T-helper 2 cell treated with Interferon-gamma antibody and Interleukin-4, amounts not matched to agents 5 μg/mL and 100 μg/mL, for 36 hours (primary cell): ENCODE measurements at places on chromosomes 7 and 10.

GRCh38 chr7:24346129-24346528 lies 62.1 kb downstream of the NPY start:
- no peak for DNase-seq

GRCh38 chr10:85557077-85557476 lies 809.5 kb downstream of the GRID1 start:
- no peak for DNase-seq

DNA sequence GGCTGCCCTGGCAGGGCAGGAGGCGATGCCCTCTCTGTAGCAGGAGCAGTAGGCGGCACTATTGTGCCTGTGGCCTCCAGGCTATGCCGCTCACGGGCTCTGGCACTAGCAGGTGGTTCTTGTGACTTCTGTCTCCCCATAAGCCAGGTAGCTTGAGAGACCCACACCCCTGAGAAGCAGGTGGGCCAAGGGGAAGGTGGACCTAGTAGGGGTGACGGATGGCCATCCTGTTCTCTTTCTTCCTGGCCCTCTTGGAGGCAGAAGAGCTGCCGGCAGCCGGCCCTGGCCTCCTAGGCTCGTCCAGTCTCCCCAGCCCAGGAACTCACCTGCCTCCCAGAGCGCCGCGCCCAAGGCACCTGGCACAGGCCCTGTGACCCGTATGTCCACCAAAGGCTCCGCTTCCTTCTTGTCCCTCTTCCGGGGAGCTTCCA lies 15.4 kb downstream of the MMRN2 start:
- no peak for DNase-seq

DNA sequence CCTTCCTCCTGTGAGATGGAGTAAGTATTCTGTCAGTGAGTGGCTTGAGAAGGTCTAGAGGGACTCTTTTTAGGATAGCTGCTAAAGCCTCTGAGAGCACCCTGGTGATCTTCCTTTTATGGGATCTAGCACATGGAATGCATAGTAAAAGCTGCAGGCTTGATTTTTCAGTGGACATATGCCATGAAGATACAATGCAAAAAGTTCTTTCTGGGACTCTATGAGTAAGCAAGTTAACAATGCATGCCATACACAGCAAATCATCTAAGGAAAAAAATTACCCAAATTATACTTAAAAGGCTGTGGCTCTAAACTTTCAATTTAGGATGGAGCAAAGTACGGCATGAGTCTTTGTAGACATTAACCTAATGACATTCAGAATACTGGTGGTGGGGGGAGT lies 154.5 kb downstream of the SGMS1 start:
- no peak for DNase-seq

DNA sequence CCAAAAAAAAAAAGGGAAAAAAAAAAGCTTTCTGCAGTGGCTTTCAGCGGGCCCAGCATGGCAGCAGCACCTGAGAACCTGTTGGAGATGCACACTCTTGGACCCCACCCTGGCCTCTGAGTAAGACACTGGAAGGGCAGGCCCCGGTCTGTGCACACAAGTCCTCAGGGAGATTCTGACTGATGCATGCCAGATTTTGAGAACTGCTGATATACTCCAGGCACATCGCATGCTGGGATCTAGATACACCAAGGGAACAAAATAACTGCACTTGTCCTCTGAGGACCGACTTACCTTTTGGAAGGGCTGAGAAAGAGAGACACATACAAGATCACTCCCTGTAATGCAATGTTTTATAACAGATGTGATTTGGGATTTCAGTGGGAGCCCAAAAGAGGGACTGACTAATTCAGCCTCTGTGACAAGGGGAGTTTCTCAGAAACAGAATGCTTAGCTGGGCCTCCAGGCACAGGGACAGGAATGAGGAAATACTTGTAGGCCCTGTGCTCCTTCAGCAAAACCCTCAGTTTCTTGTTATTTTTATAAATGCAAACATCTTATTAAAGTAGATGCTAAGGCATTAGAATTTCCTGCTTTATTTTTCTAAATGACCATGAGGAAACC lies 8.2 kb downstream of the EGFR start:
- DNase-seq: no peak

DNA sequence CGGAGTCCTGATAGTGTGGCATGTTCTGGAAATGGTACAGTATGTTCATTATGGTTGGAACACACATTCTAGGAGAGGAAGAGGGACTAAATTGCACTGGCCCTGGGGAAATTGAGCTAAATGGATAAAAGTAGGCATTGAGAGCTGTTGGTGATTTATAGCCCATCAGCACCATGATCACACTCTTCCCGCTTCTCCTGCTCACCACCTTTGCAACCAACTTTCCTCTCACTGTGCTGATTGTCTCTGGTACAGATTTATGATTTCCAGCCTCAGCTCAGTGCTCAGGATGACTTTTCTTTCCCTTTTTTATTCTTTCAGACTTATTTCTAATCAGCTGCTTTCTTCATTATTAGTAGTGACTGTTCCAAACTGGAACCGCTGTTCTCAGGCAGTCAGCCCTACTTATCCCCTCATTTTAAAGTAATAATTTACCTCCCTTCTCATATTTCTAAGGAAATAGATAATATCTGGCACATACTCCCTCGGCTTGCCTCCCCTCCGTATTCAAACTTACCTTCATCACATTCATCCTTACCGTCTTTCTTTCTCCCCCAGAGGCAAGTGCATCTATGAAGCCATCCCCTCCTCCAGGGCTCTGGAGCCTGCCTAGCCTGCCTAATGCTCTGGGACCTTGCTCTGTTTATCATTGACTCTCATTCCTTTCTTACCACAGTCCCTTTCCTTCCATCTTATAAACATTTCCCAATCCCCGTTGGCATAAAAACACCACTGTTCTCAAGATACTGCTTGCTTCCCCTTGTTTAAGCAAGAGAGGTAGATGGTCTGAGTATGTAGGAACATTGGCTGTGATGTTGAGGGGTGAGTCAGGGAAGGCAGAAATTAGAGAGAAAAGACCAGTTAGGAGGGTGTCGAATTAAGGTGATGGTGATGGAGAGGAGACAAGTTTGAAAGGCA lies 51.6 kb upstream of the RPA3 start:
- no peak for DNase-seq
